ENCODE measurements at places on chromosomes 4 and X.

DNA sequence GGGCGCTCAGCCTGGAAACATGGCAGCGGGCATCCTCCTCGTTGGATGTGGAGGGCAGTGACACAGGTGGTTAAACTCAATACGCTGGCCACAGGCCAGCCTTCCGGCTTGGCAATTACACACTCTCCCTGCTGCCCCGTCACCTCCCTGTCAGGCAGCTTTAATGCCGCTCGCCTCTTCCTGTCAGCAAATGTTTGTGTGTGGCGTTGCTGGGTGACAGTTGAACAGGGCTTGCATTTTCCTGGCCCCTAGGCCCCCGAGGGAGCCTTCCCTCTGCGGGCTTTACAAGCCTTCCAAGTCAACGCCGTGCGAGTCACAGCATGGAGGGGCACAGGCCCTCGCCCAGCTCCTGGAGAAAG lies 620.0 kb downstream of the BCOR start:
- DNase-seq: peak; percentile 39

DNA sequence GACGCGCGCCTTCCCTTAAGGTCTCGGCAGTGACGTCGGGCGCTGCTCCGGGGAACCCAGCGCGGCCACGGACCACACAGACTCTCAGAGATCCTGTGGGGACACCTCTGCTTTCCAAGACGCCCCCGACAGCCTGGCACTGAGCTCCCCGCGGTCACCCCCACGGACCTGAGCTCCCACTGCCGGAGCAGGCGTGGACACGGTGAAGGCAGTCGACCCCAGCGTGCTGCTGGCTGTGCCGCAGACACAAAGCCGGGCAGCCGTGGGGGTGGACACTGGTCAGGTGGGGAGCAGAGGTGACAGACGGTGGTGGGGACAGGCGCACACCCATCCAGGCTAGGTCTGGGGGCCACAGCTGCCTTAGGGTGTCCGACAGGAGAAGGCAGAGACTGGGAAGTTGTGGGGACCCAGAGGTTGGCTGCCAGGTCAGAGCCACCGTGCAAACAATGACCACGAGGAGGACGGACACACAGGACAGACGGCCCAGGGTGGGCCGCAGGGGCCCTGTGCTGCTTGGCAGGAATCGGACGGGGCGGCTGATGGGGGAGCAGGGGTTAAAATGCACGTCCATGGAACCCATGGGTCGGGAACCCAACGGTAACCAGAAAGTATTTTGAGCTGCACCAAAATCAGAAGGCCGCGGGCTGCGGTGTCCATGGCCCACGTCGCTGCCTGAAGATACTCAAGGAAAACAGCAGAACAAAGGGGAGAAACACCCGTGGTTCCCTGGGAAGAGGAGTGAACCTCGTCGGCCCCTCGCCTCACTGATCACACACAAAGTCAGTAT lies 16.6 kb upstream of the GTPBP6 start:
- no peak for DNase-seq

- no peak for DNase-seq
These were observed 14.9 kb upstream of the TSPAN5 start for GRCh38 chr4:98673288-98673644.

DNA sequence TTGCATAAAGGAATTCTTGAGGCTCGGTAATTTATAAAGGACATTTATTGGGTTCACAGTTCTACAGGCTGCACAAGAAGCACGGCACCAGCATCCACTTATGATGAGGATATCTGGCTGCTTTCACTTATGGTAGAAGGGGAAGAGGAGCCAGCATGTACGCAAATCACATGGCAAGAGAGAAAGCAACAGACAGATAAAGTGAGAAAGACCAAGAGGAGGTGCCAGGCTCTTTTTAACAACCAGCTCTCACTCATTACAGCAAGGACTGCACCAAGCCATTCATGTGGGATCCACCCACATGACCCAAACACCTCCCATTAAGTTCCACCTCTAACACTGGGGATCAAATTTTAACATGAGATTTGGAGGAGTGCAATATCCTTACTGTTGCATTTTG lies 1198.2 kb downstream of the ADGRL3 start:
- no peak for DNase-seq

DNA sequence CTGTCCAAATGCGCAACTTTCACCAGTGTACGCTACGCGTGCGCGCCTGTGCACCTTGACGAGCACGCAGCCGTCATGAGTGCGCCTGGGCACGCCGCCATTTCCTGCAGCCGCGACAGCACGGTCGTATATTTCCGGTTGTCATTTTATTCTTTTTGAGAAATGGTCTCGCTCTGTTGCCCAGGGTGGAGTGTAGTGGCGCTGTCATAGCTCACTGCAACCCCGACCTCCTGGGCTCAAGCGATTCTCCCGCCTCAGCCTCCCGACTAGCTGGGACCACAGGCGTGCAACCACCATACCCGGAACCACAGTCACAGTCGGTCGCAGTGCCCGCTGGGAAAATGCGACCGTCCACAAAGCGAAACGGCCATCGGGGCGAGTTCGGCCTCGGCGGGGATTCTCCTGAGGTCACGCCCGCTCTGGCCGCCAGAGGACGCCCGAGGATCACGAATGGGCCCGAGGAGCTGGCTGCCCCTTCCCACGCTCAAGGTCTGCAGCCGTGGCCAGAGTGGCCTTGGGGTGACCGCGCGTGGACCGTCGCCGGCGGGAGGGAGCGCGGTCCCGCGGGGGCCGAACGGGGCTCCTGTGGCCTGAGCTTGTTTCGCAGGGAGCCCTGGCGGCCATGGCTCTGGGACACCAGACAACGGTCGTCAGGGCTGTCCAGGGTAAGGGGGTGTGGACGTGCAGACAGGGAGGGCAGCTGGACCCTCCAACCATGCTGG lies 23.7 kb upstream of the PNMA3 start:
- peak; percentile 71 for DNase-seq

DNA sequence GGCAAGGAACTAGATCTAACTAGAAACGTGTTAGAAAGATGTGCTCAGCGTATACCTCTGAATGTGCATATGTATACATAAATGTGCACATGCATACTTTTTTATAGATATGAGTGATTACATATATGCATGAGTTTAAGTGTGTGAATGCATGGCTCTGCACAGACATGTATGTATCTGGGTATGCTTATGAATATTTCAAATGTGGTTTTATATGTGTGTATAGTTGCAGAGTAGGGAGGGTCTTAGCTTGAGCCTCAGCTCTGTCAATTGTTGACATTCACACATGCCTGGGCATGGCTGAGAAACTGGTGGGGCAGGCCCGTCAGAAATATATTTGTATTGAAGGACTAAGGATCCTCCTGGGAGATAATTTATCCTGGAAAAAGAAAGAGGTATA lies 31.1 kb downstream of the RAP2C start:
- no peak for DNase-seq

Measured in RPMI8226 (cell line).